ENCODE measurements at places on chromosomes 6 and 20.

- DNase-seq, result no peak
Observed at GRCh38 chr20:47815416-47815806, 30.1 kb upstream of the SULF2 start.

GRCh38 chr20:3307725-3308124 is 68.7 kb upstream of the SLC4A11 start:
- DNase-seq, result no peak

DNA sequence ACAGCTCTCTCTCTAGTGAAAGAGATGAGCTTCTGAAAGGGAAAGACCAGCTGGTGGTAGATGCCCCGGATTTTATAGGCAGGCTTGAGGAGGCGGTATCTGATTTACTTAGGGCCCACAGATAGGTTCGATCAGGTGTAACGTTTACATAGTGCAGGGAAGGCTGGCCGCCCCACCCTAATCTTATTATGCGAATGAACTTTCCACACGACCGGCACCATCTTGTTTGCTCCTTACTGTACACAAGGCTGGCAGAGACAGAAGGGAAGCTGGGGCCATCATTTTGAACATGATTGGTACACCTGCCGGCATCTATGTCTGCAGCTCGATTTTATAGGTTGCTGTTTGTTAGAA is 212.0 kb upstream of the JARID2 start:
- DNase-seq, result no peak

DNA sequence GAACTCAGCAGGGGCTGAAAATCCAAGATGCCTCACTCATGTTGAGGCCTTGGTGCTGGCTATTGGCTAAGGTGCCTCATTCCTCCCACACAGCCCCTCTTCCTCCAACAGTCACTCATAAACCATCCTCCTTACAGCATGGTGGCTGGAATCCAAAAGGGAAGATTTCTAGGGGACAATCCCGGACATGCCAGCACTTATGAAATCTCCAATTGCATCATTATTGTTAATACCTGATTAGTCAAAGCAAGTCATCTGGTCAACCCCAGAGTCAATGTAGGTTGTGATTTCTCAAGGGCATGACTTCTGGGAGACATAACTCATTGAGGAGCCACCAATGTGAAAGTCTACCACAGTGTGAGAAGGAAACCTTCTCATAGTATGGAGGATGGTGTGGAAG is 506.6 kb upstream of the NOX3 start:
- DNase-seq, result no peak

DNA sequence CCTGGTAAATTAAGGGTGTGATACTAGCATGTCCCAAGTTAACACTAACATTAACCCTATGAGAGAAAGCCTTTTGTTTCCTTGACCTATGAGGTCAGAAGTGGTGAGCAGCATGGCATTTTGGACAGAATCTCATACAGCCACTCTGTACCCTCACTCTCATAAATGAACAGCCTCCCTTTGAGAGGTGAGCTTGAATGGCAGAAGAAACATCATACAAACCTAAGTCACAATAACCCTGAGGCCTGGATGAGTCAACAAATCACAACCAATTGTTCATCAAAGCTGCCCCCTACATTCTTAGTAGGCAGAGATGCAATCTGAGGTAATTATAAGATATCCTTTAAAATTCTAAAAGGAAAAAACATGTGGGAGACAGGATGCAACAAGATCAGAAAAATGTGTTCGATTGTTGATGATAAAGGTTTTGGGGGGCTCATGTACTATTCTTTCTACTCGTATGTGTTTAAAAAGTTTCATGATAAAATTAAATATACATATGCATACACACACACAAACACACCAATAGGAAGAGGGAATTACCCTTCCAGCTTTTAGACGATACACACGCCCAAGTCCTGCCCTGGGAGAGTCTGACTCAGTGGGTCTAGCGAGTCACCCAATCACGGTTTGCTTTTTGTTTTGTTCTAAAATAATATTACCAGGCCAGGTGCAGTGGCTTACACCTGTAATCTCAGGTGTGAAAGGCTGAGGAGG is 117.3 kb downstream of the ARHGAP18 start:
- DNase-seq, result peak; percentile 29

DNA sequence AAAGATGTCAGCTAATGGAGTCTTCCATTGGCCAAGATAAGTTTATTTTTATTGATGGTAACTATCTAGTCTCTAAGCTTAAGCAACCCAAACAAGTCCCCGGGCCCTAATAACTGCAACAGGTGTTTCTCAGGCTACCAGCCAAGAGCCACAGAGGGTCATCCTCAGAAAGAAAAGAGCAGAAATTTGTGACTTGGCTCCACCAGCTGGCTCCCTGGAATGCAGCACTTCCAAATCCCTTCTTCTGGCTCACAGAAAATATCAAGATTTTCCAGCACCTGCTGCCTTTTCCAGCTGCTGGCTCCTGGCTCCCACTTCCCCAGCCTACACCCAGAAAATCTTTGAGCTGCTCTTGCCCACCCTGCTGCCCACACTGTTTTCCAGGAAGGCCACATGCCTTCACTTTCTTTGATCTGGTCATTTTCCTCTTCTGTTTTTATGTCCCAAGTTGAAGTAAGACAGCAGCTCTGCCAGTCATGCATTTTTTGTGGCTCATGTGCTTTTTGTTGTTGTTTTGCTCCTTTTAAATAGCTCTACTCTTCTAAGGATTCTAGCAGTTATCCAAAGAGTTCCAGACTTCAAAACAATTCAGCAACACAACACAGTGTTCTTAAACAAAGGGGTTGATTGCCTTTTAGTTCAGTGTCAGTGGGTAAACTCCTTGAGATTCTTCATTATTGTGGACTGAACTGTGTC is 151.0 kb upstream of the SMLR1 start:
- no peak for DNase-seq

- DNase-seq, result no peak
Observed at GRCh38 chr20:16929756-16930155, 181.6 kb downstream of the OTOR start.

DNA sequence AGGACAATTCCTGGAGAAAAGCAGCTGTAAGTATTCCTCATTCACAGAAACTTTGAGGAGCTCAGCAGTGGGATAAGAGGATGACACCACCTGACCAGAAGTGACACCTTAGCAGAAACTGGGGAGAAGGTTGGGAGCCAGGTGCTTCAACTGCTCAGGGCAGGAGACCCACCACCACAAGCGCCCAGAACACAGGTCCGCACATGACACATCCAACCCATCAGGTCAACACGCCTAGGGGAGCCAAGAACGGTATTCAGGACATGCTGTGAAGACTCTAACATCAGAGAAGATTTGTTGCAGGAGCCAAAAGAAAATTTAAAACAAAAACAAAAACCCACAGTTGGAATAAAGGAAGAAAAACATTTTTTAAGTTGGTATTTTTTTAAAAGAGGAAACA is 50.5 kb downstream of the SLC23A2 start:
- DNase-seq, result no peak

Data from activated CD8-positive, alpha-beta T cell treated with anti-CD3 and anti-CD28 coated beads for 36 hours (primary cell).